Epithelial cell of alveolus of lung (primary cell): ENCODE measurements at places on chromosomes 16 and 17. TPM values are rescaled to one million over a fixed set of nuclear protein-coding genes. Genes with fewer than 3 reads are reported as not detected.

Gene GJD3
- total RNA-seq = 3.4 and 3.7 TPM in 2 replicates

Gene KRTAP4-1
- 0.13 TPM in 1 of 2 replicates, not detected in the other for total RNA-seq

Gene PIEZO1
- total RNA-seq = 63.6 and 160 TPM in 2 replicates

Gene TNS4
- total RNA-seq = 1.7 and 7.9 TPM in 2 replicates

Gene NUPR1
- 12.8 and 21.2 TPM in 2 replicates for total RNA-seq

Gene CHST4
- not detected in 2 replicates for total RNA-seq

Gene ARHGAP23
- 29.1 and 49.0 TPM in 2 replicates for total RNA-seq

Gene TBC1D3
- total RNA-seq = not detected in 2 replicates

Gene THAP11
- total RNA-seq = 35.8 and 51.5 TPM in 2 replicates
